BJ (cell line): ENCODE measurements at places on chromosomes 11 and 22. TPM values are rescaled to one million over a fixed set of nuclear protein-coding genes. Genes with fewer than 3 reads are reported as not detected.
A peak's percentile ranks its signal among the peaks of the same experiment; 100 is the strongest.

DNA sequence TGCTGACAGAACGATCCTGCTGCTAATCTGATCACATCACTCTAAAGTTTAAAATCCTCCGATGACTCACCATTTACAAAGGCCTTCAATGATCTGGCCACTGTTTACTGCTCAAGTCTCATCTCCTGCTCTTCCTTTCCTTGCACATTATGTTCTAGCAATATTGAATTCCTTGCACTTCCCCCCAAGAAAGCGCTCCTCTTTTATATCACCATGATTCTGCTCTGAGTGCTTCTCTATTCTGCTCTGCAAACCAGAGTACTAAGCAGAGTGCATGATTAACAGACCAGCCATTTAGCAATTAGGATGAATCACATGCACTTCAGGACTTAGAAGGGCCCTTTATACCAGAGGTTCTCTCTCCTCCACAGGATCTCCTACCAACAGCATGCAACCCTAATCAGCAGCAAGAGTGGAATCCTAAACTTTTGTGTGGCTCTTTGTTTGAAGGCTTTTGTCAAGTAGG is 1122.8 kb upstream of the CCDC90B start:
- no peak for DNase-seq

DNA sequence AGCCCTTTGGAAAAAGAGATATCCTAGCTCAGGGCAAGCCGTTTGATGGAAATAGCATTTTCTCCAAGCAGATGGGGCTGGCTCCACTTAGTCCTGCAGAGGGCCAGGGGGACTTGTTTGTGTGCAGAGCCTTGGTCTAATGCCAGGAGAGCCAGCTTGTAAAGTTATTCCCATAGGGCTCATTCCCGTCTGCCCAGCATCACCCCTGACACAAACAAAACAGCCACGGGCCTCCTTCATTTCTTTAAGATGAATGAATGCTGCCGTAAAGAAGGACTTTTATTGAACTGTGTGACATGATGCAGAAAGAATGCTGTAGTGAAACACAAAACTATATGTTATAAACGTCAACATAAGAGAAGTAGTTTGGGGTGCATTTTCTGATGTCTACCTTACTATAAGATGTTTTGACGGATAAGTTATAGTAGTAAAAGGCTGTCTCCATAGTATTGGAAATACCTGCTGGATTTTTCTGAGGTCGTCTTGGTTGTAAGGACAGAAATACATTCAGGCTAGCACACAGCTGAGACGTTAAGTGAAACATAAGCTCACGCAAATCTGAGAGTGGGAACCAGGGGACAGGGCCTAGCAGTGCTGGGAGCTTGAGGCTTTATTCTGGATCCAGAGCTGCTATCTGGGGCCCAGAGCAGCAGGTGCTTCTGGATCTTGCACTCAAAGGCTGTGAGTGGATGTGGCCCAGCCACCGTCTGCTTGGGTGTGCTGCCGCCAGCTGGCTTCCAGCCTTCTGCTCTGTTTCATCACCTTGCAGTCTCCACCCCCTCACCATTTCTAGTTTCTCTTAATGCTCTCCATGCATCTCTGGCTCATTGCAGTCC is 53.3 kb downstream of the NCAM1 start:
- DNase-seq = no peak

GRCh38 chr11:123416566-123416965 is 13.5 kb upstream of the GRAMD1B start:
- no peak for DNase-seq

GRCh38 chr11:95924414-95924760 is 480 bp upstream of the MTMR2 start:
- no peak for DNase-seq

- peak; percentile 52 for DNase-seq
Observed at GRCh38 chr22:30420347-30421125, 5.0 kb upstream of the MTFP1 start.

GRCh38 chr11:71410363-71410966 is 37.7 kb downstream of the DHCR7 start:
- DNase-seq = no peak

DNA sequence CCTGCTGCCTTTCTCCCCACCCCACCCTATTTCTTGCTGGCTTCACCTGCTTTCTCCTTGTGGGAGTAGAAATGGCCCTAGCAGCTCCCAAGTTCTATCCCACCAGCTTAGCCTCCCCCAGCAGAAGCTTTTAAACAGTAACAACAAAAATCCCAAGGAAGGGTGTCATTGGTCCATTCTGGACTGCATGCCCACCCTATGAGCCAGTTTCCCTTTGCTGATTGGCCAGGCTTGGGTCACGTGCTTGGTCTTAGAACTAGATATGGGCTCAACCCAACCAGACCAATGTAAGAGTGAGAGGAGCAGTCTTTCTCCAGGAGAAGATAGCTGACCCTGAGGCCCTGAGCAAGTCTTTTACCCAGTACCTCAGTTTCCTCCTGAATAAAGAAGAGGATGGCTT is 2.3 kb downstream of the MTFP1 start:
- no peak for DNase-seq

GRCh38 chr11:117058761-117059261 is 39.4 kb downstream of the SIK3 start:
- no peak for DNase-seq

DNA sequence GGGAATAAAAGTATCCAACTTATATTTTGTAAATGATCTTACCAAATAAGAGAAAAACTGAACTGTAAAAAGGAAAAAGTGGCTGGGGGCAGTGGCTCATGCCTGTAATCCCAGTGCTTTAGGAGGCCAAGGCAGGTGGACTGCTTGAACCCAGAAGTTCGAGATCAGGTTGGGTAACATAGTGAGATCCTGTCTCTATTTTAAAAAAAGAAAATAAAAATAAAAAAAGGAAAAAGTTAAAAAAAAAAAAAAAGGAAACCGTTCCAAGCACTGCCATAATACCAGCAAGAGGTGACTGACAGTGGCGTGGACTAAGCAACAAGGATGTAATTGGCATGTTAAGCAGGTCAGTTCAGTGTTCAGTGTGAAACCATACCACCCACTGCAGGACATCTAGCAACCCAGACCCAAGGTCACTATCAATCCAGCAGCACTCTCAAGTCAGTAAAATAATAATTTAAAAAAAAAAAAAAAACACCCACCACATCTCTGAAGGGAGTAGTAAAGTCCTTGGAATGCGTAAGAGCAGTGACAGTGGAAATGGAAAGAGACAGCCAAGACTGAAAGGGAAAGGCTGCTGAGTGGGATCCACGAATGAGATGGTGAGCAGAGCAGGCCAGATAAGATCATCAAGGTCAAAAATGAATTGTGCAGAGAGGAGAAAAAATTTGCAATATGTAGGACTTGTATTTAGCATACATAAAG is 43.6 kb downstream of the MAPK1 start:
- DNase-seq = no peak

GRCh38 chr11:76659672-76660532 is 10.6 kb downstream of the LRRC32 start:
- DNase-seq = no peak

DNA sequence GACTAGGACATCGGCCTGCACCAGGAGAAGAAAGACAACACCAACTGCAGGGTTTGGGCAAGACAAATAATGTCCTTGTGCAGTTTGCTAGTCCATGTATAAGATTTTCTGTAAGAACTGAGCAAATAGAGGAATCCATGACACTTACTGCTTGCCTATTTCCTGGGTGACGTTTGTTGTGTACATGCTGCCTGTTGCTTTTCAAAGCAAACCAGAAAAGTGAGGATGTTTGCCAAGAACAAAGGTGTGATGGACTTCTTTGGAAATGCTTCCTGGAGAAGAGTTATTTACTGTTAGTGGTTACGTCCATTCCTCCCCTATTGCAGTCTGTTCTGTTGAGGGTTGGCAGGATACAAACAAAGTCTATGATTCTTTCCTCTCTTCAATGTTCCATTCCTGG is 126.5 kb downstream of the CASP12 start:
- DNase-seq = no peak

GRCh38 chr22:33062361-33062760 is 4.2 kb upstream of the SYN3 start:
- DNase-seq = no peak

DNA sequence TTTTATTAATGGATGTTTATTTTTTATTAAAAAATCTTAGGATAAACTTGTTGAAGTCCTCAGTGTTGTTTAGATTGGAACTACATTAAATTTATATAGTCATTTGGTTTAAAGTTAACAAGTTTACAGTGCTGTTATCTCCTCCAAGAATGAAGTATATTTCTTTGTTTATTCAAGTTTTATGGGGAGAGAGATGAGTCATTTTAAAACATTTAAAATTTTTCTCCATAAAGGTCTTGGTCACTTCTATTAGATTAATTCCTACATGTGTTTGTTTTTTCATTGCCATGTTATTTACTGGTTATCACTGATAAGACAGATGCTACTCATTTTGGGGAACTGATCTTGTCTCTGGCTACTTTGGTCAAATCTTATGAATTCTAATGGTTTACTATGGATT is 429.6 kb downstream of the METTL15 start:
- DNase-seq = peak; percentile 30

DNA sequence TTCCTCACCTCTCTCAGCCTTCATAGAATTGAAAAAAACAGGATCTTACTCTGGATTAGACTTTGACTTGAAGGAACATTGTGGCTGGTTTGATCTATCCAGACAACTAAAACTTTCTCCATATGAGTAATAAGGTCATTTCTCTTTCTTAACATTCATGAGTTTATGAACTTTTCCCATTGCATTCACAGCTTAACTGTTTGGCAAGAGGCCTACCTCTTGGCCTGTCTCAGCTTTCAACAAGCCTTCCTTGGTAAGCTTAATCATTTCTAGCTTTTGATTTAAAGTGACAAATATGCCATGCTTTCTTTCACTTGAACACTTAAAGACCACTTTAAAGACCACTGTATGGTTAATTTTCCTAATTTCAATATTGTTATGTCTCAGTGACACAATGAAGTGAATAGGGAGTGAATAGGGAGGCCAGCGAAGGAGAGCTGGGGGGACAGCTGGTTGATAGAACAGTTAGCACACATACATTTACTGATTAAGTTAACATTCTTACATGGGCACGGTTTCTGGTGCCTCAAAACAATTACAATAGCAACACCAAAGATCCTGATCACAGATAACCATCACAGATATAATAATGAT is 17.0 kb downstream of the IMMP1L start:
- no peak for DNase-seq

- no peak for DNase-seq
Observed at GRCh38 chr11:112255067-112255720, 5.5 kb downstream of the PLET1 start.

DNA sequence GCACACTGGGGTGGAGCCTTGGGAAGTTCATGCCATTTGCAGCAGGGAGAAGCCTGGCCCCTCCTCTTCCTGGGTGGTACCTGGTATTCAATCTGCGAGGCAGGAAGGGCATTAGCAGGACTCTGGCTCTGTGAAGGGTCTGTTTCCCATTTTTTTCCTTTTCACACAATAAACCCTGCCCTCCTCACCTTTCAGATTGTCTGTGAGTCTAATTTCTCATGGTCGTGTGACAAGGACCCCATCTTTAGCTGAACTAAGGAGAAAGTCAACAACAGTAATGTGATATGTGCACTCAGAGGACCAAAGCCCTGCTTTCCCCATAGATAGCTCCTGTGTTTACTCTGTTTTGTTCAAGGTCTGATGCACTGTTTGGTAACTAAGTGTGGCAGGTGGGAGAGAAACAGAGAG is 26.6 kb upstream of the CASP4 start:
- no peak for DNase-seq

GRCh38 chr11:116720895-116721294 is 51.9 kb downstream of the BUD13 start:
- DNase-seq = no peak

DNA sequence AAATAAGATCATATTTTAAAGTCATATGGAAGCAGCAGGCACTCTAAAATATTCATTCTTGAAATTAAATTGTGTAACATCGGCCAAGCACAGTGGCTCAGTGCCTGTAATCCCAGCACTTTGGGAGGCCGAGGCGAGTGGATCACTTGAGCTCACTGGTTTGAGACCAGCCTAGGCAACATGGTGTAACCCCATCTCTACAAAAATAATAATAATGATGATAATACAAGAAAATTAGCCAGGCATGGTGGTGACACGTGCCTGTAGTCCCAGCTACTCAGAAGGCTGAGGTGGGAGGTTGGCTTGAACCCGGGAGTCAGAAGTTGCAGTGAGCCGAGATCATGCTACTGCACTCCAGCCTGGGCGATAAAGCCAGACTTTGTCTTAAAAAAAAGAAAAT is 77.4 kb downstream of the TRIM29 start:
- DNase-seq = no peak

Gene MTA2
- polyA plus RNA-seq = 16.4 and 17.8 TPM in 2 replicates

Gene EIF3F
- polyA plus RNA-seq = 181 and 218 TPM in 2 replicates

Gene KIRREL3
- polyA plus RNA-seq = 13.1 and 19.6 TPM in 2 replicates

Gene LRFN4
- 14.2 and 15.8 TPM in 2 replicates for polyA plus RNA-seq

Gene PGAP2
- 22.3 and 34.9 TPM in 2 replicates for polyA plus RNA-seq

Gene PKNOX2
- 0.02 TPM in 1 of 2 replicates, not detected in the other for polyA plus RNA-seq

Gene OLFML1
- 0.91 and 1.1 TPM in 2 replicates for polyA plus RNA-seq

Gene NAV2
- 3.8 and 6.1 TPM in 2 replicates for polyA plus RNA-seq

Gene ANO9
- polyA plus RNA-seq = not detected in 2 replicates
